ENCODE measurements at places on chromosomes 3 and 15.

GRCh38 chr15:95600884-95601283 is 729.6 kb upstream of the NR2F2 start:
- no peak for DNase-seq

DNA sequence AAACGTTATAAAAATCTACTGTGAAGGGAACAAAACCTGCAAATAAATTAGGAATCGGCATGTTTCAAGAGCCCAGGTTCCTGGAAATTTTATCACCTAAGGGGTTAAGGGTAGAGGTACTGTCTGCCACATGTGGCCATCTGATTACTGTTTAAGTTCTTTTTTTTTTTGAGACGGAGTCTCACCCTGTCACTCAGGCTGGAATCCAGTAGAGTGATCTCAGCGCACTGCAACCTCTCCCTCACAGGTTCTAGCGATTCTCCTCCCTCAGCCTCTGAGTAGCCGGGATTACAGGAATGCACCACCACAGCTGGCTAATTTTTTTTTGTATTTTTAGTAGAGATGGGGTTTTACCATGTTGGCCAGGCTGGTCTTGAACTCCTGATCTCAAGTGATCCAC is 35.8 kb downstream of the UQCC5 start:
- DNase-seq: no peak

DNA sequence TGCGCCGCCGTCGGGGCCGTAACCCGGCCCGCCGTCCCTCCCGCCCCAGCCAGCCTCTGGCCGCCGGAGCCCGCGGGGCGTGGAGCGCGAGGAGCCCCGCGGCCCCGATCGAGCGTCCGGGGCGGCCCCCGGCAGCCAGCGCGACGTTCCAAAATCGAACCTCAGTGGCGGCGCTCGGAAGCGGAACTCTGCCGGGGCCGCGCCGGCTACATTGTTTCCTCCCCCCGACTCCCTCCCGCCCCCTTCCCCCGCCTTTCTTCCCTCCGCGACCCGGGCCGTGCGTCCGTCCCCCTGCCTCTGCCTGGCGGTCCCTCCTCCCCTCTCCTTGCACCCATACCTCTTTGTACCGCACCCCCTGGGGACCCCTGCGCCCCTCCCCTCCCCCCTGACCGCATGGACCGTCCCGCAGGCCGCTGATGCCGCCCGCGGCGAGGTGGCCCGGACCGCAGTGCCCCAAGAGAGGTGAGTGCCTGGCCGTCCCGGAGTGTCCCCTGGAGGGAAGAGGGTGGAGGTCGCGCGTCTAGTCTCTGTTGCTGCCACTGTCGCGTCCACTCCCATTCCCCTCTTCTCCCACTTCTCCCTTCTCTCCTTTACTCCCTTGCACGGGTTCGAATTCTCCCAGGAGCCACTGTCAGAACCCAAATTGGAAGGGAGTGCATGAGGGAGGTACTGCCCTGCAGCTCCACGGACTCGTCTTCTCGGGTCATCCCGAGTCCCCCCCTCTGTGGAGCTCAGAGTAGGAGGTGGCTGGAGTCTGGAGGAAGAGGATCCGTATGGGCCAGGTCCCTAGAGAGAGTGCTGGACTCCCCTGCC is 585 bp downstream of the CSK start:
- DNase-seq: no peak

- no peak for DNase-seq
Observed at GRCh38 chr15:98626153-98626552, 22.2 kb upstream of the IGF1R start.

- no peak for DNase-seq
Observed at GRCh38 chr3:110323349-110323748, 748.3 kb upstream of the NECTIN3 start.

- no peak for DNase-seq
Observed at GRCh38 chr3:16359331-16359730, 94.3 kb downstream of the OXNAD1 start.

- no peak for DNase-seq
Observed at GRCh38 chr3:23431764-23432163, 228.6 kb downstream of the UBE2E2 start.

DNA sequence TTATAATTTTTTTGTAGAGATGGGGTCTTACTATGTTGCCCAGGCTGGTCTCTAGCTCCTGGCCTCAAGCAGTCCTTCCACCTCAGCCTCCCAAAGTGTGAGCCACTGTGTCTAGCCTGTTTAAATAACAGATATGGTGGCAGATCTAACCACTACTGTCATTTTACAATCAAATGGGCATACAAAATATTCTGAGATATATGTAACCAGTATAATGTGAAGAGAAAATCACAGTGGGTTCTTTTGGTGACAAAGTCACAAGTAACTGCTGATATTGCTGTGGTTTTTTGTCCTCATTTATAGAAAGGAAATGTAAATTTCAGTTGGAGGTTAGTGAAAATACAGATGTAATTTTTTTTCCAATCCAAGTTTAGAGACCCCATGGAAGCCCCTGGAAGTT is 58.6 kb upstream of the ARHGEF3 start:
- no peak for DNase-seq

DNA sequence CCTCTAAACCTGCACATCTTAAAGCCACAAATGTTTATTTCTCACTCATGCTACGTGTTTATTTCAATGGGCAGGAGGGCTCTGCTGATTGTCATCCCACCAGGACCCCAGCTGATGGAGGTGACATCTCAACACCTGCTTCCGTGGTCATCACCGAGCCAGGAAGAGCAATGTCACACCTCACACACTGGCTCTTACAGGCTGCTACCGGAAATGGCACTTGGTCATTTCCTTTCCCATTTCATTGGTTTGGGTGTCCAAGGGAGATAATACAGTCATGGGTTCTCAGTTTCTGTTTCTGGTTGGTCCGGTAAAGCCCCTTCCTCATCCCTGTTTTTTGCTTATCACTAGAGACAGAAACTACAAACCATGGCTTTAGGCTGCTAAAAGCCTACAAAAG is 41.9 kb downstream of the ABHD2 start:
- DNase-seq: no peak

- no peak for DNase-seq
Observed at GRCh38 chr3:48460517-48460902, 14.0 kb downstream of the ATRIP start.

GRCh38 chr15:31478702-31479221 is 152.1 kb downstream of the KLF13 start:
- DNase-seq: no peak

DNA sequence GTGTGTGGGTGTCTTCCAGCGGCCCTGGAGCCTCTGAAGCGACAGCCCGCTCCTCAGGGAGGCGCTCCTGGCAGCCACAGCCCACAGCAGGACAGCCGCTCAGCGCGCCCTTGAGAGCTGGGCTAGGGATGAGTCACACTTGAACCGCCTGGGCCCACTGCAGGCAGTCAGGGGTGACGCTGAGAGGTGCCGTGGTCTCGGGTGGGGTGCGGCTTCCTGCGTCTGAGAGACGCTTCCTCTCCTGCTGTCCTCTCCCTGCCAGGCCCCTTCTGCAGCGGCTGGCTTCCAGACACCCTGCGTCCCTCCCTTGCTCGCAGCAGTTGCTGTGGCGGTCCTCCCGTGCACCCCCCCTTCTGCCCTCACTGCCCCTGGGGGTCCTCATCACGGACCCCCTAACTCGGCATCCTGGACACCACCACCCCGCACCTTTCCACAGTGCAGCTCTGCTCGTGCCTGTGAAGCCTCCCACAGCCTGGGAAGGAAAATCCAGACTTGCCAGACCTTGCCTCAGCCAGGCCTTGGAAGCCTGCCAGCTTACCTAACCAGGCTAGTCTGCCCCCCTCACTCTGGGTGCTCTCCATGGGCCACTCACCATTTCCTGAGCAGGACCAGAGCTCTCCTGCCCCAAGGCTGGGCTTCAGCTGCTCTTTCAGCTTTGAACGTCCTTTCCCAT is 1.1 kb upstream of the SPTBN5 start:
- peak; percentile 53 for DNase-seq

DNA sequence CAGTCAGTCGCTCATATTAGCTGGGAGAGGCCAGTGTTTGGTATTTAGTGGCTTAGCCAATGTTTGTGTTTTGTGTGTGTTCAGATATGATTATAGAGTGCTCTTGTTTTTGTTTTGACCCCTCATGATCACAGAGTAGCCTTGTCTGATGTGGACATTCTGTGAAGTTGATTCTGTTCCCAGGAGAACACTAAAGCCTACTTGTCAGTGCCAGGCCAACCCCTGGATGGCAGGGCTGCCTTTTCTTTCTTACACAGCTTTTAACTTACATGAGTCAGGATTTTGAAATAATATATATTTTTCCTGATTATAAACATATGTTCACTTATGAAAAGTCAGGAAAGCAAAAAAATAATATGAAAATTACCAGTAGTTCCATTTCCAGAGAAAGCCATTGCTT is 11.9 kb downstream of the CFAP161 start:
- DNase-seq: no peak

- DNase-seq: no peak
Observed at GRCh38 chr3:49661281-49661680, 12.9 kb upstream of the APEH start.

- DNase-seq: no peak
Observed at GRCh38 chr3:157360044-157360443, 76.6 kb upstream of the PTX3 start.

DNA sequence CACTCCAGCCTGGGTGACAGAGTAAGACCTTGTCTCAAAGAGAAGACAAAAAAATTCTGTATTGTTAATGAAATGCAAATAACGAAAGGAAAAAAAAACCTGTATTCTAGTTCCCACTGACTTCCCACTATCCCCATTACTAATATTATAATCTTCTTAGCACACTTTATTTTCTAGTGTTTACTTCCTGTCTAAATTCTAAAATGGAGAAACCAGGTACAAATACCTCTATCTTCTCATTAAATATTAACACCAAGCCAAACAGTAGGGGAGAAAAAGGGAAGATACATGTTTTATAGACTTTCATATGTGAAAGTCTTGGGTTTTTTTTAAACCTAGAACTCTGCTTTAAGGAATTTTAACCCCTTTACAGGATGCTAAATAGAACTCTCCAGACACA is 55.3 kb upstream of the PLXND1 start:
- DNase-seq: no peak

- DNase-seq: no peak
Observed at GRCh38 chr3:141268306-141268705, 36.7 kb downstream of the PXYLP1 start.

DNA sequence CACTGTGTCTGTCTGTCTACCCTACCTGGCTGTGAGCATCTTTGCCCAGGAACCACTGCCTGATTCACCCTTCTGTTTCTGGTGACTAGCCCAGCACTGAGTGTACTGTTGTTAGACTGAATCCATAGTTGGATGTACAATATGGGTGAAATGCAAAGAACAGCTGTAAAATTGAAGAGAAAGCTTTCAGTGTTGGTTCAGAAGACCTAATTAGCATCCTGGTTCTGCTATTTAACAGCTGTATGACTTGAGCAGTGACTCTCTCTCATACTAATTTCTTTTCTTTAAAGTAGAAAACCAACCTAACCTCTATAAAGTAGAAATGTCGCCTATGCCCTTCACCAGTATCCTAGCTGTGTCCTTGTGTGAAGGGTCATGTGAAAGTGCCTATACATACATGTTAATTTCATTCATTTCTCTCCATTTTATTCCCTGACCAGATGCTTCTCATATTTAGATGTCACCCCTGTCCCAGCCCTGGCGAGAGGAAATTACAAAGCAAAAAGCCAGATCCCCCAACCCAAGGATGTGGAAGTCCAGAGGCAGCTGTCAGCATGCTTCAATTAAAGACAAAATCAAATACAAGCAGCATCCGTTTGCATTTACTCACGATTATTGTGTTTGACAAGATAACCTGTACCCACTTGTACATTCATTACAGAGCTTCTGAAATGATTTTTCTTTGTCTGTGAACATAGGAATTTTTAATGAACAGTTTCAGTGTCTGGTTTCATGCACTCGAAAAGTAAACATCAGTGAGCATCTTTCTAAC is 305.7 kb upstream of the ICE2 start:
- DNase-seq: no peak

GRCh38 chr15:76101655-76102054 is 41.9 kb downstream of the TMEM266 start:
- DNase-seq: no peak

DNA sequence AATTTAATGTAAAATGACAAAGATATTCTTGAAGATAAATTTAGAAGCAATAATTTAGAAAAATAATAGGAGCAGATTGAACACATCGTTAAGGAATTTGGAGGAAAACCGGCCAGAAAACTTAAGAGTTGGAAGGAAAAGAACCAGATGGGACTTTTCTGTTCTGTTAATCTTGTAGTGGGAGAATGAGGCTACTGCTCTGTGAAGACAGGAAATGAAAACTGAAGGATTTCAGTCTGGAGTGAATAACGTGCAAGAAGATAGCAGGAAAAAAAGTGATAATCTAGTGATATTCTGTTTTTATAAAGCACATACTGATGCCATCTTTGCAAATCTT is 74.2 kb downstream of the DPPA2 start:
- no peak for DNase-seq

DNA sequence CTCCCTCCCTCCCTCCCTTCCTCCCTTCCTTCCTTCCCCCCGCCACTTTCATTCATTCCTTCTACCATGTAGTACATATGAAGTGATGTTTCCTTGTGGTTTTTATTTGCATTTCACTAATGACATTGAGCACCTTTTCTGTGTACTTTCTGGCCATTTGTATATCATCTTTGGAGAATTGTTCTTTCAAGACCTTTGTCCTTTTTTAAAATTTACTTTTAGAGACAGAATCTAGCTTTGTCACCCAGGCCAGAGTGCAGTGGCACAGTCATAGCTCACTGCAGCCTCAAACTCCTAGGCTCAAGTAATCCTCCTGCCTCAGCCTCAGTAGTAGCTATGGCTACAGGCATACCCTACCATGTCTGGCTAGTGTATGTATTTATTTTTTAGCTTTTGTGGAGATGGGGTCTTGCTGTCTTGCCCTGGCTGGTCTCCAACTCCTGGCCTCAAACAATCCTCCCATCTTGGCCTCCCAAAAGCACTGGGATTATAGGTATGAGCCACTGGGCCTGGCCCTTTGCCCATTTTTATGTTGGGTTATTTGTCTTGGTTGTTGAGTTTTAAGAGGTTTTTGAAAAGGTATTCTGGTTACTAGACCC is 42.0 kb upstream of the CTDSPL2 start:
- DNase-seq: no peak

DNA sequence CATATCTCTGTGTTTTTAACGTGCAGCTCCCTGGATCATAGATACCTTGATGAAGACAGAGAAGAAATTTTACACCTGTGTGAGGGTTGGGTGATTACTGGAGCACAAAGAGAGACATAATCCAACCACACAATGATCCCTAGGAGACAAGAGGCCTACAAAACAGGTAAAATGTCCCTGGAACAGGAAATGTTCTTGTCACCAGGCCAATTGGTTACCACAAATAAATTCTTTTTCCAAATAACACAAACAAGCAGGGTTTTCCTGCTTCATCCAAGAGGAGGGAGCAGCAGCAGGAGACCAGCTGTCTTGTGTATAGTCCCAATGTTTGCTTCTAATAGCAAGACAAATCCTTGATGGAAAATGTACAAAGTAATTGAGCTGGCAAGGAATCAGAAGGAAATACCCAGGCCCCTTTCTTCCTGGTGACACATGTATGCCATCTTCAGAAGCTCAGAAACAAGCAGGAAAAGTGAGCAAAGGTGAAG is 1.4 kb downstream of the MGLL start:
- no peak for DNase-seq

Measured in GM12864 (cell line).